CD4-positive, alpha-beta T cell treated with Interleukin-2 at 100 ng/mL for 4 hours (primary cell): ENCODE measurements at places on chromosomes 4 and X.

DNA sequence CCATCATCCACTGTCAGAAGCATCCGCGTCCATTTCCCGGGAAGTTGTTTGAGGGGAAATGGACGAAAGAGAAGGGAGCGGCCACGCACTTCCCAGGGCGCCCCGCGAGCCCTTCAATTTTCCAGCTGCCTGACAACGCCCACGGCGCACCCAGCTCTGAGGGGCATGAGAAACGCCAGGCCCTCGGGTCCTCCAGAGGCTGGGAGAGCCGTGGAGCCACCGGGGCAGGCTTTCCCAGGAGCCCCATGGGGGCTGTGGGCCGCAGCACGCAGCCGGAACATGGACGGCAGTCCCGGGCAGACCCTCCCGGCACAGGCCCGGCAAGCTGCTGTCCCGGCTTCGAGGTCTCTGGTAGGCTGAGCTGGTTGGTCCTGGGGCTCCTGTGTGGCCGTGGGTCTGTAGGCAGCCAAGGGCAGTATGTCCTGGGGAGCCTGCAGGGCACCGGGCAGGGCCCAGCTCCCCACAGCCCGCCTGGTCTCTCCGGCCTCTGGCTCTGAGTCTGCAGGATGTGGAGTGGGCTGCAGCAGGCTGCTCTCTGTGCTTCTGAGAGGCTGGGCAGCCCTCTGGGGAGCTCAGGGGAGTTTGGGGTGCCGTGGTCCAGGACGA, 115.2 kb downstream of the FAM53A start:
- no peak for DNase-seq

GRCh38 chrX:111503485-111503993, 7.9 kb upstream of the SERTM2 start:
- no peak for DNase-seq

GRCh38 chr4:168723569-168723968, 226.7 kb downstream of the PALLD start:
- DNase-seq: no peak

DNA sequence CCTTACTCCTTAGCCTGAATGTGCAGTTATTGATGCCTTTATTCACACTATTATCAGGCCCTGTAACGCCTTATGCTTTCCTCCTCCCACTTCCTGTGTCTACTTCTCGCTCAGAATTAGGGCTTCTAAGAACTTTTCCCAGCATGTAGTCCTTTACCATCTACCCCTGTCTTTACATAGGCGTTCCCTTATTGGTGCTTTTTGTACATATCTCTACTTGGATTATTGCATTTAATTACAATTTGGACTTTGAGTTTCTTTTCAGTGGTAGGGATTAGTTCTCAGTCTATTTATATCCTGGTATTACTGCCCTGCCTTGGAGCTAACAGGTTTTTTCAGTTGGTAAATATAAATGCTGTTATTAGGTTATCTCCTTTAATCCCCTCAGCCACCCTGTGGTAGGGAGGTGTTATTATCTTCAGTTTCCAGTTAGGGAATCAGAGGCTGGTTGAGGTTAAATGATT, 84.0 kb downstream of the RBPJ start:
- DNase-seq: no peak

- DNase-seq: no peak
Measured at GRCh38 chr4:186708554-186708953, 15.1 kb downstream of the FAT1 start.

GRCh38 chrX:118356154-118356701, 10.3 kb downstream of the WDR44 start:
- DNase-seq: no peak

- no peak for DNase-seq
Measured at GRCh38 chr4:32929796-32930699, 2209.9 kb downstream of the PCDH7 start.

- DNase-seq: no peak
Measured at GRCh38 chr4:159159611-159160010, 56.7 kb downstream of the RAPGEF2 start.

DNA sequence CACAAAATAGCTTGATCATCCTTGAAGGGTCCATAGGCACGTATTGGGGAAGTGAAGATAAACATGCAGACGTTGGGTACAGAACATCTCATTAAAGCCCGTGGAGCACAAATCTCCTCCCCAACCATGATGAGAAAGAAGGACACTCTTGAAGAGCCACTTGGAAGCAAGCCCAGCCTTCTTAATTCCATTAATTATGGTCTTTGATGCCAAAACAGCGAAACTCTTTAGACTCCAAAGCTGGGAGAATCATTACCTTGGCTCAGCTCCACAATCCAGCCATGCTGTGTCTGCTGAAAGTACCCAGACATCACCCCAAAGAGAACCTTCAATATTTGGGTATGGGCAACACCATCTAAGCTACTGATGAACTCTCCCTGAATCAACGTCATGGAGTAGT, 169.0 kb upstream of the MBNL3 start:
- DNase-seq: no peak

DNA sequence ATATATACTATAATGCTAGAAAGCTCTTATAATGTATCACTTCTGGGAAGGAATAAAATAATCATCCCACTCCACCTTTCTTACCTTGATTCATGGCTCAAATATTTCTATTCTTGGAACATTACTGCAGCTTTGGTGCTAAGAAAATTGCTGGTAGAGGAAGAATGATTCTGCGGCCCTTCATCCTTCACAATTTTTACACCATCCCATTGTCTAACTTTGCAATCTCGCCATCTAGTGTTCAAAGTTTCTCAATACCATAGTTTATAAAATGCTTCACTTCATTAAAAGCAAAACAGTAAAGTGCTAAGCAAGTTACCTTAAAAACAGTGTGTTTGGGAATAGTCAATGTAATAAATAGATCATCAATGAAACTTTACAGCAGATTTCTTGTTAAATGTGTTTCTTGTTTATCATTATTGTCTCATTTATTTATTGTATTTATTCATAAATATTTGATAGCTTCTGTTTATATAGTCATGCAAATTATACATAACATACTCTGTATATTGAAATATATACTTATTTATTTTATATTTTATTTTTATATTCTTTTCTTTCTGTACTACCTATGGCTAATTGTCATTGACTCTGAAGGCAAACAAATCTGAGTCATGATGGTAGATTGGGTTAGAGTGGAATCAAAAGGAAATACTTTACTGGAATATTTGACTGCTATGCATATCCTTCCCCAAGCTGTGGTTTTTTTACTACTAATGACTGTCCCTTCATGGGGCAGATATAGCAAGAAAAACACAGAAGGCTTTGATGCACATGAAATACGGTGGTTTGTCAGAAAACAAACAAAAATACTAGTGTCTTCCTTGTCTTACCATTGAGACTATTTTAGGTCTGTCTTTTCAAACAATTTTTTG, 390.7 kb downstream of the MAPK10 start:
- no peak for DNase-seq

- DNase-seq: no peak
Measured at GRCh38 chr4:31194823-31195222, 474.7 kb downstream of the PCDH7 start.

DNA sequence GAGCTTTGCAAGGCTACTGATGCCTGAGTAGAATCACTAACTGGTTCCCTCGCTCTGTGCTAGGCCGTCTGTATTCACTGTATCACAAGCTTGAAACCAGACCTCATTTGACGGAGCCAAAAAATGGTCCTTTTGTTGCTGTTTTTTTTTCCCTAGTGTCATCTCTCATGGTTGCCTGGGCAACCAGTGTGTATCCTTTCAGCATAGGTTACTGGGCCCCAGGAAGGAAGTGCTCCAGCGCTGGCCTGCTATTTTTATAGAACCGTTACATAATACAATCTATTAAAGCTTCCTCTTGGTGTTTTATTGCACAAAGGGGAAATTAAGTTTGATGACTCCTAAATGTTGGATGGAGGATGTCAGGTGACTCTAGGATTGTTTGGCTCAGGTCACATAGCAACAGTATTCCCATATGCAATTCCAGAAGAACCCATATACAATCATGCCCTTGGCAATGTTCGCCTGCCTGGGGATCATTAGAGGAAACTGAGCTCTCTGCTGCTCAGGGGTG, 220.4 kb downstream of the SPRY1 start:
- DNase-seq: peak; percentile 64

DNA sequence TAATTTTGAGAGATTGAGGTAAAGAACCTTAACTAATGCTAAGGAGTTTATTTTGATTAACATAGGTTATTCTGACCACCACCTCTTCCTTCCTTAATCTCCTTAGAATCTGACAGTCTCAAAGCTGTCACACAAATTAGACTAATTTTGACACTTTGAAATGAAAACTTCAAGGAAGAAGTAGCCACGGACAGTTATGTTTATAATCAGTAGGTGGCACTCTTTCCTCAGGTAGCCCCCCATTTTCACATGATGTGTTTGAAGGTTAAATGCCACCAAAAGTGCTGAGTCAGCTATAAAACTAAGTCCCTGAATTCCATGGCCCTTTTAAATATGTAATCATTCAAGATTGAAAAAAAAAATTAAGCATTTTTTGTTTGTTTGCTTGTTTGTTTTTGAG, 22.4 kb downstream of the TMEM33 start:
- DNase-seq: peak; percentile 26

GRCh38 chrX:77922787-77923186, 12.3 kb downstream of the ATP7A start:
- no peak for DNase-seq

GRCh38 chr4:37749398-37749988, 63.3 kb upstream of the RELL1 start:
- DNase-seq: no peak

DNA sequence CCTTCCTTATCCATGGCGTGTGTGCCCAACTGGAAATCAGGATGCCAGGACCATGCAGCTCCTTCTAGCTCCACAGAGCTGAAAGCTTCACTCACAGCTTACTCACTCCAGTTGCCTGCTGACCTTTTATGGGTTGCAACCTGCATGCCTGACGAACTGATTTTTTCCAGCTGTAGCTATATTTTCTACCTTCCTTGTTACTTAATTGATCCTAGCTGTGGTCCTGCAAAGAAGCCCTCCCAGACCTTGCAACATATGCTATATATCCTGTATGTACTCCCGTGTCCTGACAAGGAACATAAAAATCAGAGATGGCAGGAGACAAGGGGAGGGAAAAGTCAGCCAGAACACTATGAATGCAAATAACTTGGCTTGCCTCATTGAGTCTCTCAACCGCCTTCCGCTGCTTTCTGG, 135.3 kb upstream of the LDB2 start:
- no peak for DNase-seq

DNA sequence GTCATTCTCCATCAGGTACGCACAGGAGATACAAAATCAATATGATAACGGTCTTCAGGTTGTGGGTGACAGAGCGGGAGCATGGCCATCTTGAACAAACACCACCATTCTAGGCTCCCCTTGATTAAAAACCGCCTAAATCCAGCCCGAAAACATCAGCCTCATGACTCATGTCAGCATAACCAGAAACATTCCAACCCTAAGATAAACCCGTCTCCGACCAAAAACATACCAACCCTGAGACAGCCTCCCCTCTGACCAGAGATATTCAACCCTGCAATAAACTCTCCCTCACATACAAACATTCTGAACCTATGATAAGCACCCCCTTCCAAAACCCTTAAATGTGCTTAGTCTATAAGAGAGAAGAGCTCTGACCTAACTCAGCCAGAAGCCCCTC, 157.9 kb downstream of the DHRSX start:
- DNase-seq: no peak

DNA sequence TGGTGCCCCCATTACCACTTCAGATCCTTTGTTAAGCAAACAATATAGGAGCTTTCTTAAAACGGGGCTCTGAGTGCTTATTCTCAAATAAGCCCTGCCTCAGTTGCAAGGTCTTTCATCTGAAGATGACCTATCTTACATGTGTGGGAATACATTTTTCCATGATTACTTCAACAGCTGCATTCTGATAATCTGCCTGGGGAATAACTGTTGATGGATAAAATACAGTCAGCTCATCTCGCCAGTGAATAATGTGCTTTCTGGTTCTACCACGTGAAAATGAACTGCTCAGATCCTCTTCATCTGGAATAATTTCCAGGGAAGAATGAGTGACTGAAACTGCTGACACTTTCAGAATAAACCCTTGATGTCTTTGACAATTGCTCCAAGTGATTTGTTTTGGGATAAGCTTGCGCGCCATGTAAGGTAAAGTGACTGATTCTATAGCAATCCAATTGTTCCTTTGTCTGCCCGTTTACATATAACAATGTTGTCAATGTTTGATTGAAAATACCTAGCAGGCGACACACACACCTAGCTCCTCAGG, 161.3 kb downstream of the RTL9 start:
- DNase-seq: no peak

DNA sequence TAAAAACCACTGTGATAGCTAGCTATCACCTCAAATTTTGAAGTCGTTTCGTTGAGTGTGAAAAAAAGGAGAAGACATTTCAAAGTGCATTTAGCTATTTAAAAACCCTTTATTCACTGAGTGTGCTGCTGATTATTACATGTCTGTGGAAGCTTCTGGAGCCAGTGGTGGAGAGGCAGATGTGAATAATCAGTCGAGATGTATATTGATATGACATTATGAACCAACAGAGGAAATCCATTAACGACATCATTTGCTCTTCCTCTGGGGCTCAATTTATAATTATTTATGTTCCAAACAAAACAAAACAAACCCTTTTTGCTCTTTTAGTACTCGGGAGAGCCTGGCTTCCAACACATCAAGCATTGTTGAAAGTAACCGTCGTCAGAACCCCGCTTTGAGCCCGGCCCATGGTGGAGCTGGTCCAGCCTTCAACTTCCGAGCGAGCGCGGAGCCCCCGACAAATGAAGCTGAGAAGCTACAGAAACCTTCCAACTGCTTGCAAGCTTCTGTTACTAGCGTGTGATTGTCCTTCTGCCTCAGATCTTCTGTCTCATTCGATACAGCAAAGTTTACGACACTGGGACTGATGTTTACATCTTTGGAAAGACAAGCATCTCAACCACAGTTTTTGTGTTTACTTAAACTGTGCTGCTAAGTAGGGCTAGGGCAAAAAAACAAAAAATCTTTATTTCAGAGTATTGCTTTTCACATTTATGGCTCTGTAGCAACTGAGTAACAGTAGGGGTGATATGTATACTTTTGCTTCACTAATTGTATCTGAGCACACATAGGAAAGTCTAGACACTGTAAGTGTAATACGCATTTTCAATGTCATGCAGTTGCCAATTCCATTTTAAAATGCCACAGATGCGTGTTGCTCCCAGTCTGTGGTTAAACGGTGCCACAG, 111.9 kb downstream of the STOX2 start:
- no peak for DNase-seq

DNA sequence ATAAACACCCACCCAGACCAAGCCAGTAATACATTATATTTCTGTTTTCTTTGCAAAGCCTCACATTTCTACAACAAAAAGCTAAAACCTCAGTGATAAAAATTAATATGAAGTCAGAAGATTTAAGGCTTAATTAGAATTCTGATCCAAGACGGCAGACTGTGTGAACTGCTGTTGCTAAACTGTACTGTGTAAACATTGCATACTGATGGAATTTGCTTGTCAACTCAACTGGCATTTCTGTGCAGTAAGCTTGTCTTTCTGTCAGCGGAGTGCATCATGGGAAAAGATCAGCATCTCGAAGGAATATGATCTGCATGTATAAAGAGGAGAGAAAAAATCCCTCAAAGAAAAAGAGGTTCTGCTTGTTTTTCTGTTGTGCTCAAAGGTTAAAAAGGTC, 69.4 kb upstream of the SPANXB1 start:
- no peak for DNase-seq

GRCh38 chrX:153970357-153971123, 1.1 kb downstream of the HCFC1 start:
- peak; percentile 19 for DNase-seq
